Amygdala (tissue), 56 donors: ENCODE measurements at places on chromosomes 5 and 9.

- no peak for DNase-seq
Observed at GRCh38 chr5:109080896-109081295, 328.9 kb downstream of the PJA2 start.

- no peak for DNase-seq
Observed at GRCh38 chr5:160573318-160573717, 151.7 kb downstream of the PTTG1 start.

DNA sequence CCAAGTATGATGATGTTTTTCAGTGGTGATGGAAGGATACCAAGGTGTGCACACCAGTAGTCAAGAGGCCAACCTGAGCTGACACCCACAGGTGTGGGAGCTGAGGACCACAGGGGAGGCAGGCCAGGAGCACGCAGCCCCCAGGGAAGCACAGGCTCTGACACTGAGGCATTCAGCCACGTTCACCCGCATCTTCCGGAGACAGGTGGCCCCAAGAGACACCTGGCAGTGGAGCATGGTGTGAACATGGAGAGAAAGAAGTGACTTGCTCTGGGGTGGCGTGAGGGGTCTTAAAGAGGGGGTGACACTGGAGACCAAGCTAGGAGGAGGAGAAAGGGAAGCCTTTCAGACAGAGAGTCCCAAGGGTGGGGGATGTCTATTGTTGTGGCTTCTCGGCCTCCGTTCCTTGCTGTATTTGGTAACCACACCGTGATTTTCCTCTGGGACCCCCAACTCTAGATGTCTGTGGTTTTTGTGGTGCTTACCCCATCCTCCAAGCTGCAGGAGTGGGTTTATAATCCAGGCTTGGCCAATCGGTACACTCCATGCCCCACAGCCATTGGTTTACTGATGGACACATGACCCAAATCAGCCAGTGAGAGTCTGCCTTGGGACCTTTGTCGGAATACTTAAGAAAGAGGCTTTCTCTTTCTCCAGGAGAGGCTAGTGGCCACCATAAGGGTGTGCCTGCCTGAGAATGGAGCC is 84.6 kb downstream of the HRH2 start:
- DNase-seq = no peak

- no peak for DNase-seq
Observed at GRCh38 chr9:131874916-131875670, 135.2 kb upstream of the RAPGEF1 start.

- no peak for DNase-seq
Observed at GRCh38 chr5:83219077-83219476, 141.7 kb downstream of the XRCC4 start.

- no peak for DNase-seq
Observed at GRCh38 chr9:111094958-111095357, 56.7 kb upstream of the LPAR1 start.

- no peak for DNase-seq
Observed at GRCh38 chr5:132887283-132887682, 13.8 kb downstream of the LEAP2 start.

DNA sequence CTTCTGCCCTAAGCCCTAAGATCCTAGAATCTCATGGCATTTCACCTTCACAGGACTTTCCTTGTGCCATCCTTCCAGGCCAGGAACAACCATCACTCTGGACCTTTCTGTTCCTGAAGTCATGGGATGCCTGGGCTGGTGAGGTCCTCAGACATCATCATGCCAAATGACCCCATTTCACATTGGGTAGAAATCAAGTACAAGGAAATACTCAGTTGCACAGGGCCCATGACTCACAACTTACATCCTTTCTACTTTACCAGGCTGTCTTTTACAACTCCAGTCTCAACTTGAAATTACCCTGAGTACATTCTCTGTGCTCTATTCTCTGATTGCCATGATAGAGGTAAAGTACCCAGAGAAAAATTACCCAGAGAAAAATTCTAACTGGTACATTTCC is 167.1 kb downstream of the PIK3R1 start:
- no peak for DNase-seq

GRCh38 chr5:40486437-40487275 is 193.1 kb upstream of the PTGER4 start:
- no peak for DNase-seq

DNA sequence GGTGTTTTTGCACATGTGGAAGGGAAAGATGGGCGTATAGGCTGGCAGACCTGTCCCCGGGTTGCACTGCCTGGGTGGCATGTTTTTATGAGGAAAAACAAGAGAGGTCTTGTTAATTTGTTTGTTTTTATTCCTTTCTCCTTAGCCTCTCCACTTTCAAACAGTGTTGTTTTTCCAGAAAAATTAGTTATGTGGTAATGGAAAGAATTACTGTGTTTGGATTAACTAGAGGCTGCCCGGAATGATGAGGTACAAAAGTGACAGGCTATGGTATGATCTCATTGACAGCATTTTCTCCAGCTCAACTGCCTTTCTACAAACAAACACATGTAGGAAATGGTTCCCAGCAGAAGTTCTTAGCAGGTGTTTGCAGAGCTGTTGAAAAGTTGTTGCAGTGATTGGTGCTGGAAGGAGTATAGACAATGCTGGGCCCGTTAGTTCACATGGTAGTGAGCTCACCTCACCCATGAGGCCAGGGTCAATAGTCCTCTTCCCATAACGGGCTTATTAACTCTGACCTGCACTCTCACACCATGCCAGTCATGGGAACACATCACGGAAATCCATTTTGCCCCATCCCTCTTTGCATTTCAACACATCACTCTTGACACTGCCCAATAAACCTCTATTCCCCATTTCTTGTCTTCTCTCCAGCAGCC is 111.3 kb upstream of the SAP30L start:
- no peak for DNase-seq

- no peak for DNase-seq
Observed at GRCh38 chr5:125528881-125529280, 782.4 kb upstream of the ZNF608 start.

DNA sequence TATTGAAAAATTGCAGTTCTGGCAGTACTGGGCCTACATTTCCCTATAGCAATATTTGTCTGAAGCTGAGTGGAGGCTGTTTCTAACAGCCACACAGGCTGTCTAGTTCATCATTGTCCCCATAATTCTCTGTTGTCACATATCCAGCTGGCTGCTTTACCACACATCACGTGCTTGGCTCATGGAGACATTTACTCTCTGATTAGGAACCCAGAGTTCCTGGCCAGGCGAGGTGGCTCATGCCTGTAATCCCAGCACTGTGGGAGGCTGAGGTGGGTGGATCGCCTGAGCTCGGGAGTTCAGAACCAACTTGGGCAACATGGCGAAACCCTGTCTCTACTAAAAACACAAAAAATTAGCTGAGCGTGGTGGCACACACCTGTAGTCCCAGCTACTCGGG is 81.4 kb downstream of the PGM5 start:
- no peak for DNase-seq

- no peak for DNase-seq
Observed at GRCh38 chr9:121483049-121483448, 16.6 kb downstream of the GGTA1 start.

DNA sequence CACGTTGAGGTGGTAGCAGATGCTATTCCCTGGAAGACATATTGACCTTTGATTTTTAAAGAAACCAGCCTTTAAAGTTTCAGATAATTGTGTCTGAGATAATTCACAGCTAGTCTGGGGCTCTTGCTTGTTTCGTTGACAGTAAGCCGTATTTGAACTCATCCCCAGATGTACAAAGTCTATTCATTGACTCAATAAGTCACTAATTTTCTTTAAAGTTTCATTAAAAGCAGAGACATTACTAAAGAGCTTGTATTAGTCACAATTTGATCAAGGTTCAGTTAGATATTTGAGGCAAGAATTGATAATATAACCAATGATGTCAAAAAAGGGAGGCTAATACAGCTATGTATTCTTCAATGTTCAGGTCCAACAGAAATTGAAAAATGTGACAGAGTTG is 158.0 kb downstream of the PCSK1 start:
- no peak for DNase-seq

DNA sequence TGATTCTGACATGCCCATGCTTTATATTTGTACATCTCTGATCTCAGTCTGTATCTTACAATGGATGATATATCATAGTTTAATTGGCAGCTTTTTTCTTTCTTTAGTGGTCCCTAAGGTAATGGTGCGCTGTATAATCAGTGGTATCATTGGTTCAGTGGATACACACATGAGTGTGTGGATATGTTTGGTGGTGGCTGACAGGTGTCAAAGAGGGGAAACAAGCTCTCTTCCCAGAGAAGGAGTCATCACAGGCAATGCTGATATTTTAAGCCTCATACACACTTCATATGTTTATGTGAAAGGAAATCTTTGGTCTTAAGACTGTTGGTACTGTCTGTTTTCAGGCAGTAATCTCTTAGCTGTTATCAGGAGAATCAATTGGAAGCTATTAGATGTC is 52.1 kb upstream of the KIAA1958 start:
- no peak for DNase-seq

- DNase-seq = no peak
Observed at GRCh38 chr5:53030893-53031292, 41.7 kb downstream of the ITGA2 start.

DNA sequence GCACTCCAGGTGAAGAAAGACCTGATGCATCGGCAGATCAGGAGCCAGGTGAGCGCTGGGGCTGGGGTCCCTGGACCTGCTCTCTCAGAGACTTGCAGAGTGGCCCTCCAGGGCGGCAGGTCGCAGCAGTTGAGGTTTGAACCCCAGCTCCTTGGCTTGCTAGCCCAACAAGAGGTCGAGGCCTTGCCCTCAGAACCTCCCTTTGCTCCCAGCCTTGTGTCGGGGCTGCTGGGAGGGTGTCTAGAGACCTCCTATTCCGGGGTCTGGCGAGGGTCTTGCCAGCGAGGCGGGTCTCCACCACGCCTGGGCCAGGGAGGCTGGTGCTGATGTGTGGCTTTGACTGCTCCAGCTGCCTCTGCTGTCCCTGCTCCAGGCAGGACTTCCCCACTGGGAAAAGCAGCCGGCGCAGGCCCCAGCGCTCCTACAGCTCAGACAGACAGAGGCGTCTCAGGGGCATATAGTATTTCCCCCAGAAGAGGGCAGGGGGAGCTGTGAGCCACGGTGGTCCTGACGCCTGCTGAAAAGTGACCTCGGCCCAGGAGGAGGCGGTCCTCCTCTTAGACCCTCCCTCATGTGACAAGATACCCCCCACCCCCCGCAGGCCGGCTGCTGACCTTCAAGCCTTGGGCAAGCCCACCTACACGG is 38.3 kb downstream of the LRSAM1 start:
- DNase-seq = no peak

- DNase-seq = no peak
Observed at GRCh38 chr5:139680368-139681111, 32.4 kb downstream of the CXXC5 start.

DNA sequence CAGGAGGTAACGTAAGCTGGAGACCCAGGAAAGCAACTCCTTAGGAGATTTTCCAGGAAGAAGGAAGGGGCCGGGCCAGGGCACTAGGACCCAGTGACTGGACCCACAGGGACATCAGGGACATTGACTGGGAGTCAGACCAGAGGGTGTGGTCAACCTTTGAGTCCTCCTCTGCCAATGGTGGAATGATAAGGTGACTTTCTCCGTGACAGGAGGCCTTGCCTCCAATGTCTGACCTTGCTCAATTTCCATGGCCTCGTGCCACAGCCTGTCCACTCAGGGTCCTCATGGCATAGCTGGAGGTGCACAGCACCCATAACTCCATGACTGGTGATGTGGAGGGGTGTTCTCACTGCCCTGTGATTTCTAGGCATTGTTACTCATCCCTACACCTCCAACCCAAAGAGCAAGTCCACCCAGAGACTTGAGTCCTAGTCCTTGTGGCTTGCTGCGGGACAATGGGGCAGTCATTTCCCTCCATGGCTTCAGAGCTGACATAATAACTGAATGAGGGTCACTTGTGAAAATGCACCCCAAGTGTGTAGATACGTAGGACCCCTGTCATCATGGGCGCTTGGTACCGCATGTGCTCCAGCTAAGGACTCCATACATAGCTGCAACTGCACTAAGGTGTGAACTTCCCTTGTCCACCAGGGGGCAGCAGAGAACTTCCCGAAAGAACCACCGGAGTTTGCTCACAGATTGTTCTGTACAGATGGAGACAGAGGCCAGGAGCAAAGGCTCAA is 4.1 kb upstream of the AMBP start:
- DNase-seq = peak; percentile 94

- DNase-seq = no peak
Observed at GRCh38 chr5:42879291-42879690, 67.6 kb upstream of the SELENOP start.

GRCh38 chr9:130599625-130600024 is 20.2 kb downstream of the FUBP3 start:
- DNase-seq = no peak

GRCh38 chr9:127537792-127538191 is 74.3 kb upstream of the STXBP1 start:
- no peak for DNase-seq

GRCh38 chr5:44697025-44697424 is 111.7 kb upstream of the MRPS30 start:
- no peak for DNase-seq

DNA sequence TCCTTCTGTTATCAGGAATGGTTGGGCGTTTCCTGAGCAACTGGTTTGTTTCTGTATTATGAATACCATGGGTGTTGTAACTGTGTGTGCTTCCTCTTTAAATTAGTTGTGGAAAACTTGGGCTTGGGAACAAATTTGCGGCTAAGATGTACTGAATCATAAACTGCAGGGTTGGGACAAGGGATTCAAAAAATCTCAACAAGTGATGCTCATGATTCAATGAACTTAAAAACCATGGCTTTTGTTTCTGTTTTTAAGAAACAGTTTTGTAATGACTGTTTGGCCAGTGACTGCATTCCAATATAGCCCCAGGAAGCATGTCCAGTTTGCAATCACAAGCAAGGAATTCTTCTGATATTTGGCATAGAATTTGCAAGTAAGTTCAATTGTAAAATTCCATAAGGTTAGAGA is 657.5 kb upstream of the WWC1 start:
- DNase-seq = no peak

- DNase-seq = no peak
Observed at GRCh38 chr5:154470947-154471870, 6.8 kb downstream of the HAND1 start.

GRCh38 chr5:107990881-107991810 is 320.4 kb upstream of the EFNA5 start:
- DNase-seq = no peak

GRCh38 chr9:83536332-83536731 is 1.9 kb downstream of the FRMD3 start:
- DNase-seq = no peak

DNA sequence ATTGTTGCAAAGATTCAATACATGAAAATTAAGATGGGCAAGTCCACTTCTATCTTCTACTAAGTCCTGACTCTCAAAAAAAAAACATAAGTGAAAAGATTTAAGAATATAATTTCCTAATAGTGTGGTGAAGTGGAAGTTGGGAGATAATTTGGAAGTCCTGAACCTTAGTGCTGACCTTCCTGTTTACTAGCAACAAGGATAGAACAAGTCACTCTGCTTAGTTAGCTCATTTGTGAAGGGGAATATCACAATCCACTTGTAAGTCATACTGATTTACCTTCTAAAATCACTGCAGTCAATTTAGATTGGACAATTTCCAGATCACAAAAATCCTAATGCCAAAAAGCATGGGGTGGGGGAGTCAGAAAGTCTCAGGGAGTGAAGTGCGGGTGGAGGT is 43.4 kb upstream of the PCSK5 start:
- DNase-seq = no peak
